ENCODE measurements at places on chromosomes 1 and 21.

DNA sequence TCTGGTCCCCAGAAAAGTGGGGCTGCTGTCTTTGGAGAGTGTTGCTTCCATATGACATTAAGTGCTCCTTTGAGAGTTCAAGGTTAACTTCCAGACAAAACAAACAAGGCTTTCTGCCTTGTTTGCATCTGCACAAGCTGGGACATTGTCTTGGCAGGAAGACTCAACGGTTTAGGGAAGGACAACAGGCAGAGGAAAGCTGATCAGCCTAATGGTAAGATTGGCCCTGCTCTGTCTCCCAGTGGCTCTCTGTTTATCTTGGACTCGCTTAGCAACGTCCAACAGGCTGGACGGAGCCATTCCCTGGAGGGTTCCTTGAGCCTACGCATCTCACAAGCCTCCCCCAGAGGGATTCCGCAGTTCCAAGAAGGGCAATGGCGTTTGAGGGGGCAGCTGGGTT, 62.2 kb upstream of the SLC44A3 start:
- no peak for DNase-seq

DNA sequence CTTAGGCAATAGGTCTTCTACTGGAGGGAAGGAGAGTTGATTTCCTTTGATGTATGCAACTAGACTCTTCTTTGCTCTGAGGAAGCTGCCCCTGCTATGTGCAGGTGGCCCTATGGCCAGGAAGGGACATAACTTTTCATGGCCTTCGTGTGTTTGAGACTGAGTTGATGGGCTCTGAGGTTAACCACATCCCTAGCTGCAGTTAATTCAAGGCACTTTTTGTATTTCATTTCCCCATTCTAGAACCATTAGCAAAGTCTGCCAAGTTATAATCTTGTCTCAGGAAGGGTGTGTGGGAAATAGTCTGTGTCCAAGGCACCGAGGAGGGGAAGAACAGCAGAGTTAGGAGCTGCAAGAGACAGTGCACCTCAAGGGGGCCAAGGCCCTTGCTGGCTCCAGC, 2.5 kb downstream of the FCRL4 start:
- no peak for DNase-seq

DNA sequence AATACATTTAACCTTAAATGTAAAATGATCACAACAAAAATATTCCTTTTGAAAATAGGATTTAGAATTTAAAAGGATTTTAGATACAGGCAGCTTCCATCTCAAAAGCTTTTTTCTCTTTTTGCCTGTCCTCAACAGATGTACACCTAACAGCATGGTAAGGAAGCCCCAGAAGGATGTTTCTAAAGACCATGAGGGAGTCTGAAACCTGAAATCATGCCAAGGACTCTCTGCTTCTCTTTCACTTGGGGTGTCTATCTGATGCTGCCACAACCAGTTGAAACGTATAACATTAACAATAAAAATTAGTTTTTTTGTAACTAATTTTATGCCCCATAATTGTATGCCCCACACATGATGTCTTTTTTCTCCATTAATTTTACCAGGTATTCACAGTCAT, 5.4 kb upstream of the ZNF281 start:
- DNase-seq: no peak

DNA sequence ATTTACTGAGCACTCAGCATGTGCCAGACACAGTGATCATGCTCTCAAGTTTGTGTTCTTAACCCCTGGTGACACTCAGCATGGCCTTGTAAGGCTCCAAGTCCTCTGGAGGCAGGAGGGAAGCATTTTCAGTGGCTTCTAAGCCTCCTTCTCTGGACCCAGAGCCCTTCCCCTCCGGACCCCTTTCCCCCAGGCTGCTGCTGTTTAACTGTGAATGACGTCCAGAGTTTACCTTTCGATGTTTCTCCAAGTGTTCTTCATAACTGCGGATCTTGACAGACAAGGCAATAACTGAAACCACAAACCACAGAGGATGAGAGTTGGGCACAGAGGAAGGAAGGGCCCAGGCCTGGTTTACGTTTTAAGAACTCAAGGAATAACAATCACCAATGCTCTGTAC, 6.5 kb downstream of the MRPS15 start:
- DNase-seq: no peak

DNA sequence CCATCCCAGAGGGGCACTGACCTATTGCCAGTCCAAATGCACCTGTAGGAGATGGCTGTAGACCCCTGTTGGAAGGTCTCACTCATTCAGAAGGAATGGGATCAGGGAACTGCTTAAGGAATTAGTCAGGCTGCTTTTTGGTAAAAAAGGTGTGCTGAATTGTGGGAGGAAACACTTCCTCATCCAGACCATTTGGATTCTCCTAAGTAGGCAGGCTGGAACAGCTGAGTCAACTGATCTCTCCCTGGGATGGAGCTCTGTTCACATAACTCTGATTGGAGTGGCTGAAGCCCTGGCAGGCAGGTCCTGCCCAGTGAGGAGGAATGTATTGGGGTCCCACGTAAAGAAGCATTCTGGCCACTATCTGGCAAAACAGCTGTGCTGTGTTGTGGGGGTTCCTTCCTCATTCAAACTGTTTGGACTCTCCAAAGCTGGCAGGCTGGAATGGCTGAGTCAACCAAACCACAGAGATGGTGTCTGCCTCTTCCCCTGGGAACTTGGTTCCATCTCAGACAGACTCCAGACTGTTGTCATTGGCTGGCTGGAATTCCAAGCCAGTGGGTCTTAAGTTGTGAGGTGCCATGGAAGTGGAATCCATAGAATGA, 70.7 kb upstream of the PDC start:
- no peak for DNase-seq

DNA sequence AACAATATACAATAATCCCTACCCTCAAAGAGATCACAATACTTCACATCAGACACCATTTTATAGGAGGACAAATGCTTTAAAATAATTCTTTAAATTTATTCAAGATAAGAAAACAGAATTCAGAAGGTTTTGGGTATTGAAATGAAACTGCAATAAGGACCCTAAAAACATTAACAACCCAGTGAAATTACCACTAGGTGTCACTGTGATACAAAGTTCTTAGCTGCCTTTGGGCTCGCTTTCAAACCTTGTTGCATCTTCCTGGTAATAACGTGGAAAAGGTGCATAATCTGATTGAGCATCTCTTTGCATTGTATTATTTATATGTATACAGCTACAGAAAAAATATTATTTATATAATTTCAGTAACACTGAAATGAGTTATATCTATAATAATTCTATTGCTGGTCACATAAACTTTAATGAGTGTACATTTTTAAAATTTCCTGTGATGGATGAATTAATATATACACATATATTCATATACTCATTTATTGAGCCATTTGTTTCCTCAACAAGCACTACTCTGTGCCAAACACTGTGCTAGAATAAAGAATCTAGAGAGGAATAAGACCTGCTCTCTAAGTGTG, 185.2 kb downstream of the FAF1 start:
- no peak for DNase-seq

GRCh38 chr1:222739465-222739864, 2.5 kb downstream of the FAM177B start:
- no peak for DNase-seq

DNA sequence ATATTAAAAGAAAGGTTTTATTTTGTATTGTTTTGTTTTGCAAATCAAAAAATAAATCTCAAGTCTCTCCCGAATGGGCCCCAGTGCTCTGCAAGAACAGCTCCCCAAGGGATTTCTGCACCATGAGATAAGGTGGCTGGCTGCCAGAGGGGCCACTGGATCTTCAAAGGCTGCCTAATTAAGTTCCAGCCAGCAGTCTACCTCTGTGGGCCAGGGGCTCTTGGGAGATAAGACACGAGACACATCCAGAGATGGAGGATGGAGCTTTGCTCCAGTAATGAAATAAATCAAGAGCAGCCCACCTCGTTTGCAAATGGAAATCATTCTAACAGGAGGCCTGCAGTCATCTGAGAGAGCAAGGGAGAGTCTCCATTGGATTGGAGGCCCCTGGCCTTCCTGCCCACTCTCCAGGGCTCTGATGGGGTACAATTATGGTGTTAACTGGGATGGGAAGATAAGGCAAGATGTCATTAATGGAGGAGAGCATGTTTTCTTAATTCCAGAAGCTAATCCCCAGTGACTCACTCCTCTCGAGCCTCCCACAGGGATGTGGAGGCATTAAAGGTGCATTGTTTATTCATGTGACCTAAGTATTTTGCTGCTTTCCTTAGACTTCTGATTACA, 155.2 kb upstream of the KAZN start:
- no peak for DNase-seq

DNA sequence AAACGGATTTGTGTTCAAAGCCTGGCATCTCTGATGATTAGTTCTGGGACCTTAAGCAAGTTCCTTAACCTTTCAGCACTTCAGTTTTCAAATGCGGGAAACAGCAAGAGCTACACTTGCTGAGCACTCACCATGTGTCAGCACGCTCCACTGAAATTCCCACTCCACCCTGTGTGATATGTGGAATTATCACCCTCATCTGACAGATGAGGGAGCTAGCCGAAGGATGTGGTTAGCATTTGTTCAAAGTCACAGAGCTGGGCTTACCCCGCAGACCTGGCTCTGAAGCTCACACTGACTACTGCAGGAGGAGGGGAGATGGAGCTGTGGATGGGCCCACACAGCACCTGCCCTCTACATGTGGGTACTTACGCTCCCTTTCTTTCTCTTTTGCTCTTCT, 29.1 kb downstream of the IL12RB2 start:
- no peak for DNase-seq

- no peak for DNase-seq
Observed at GRCh38 chr1:43225168-43225567, 44.6 kb upstream of the TMEM125 start.

- no peak for DNase-seq
Observed at GRCh38 chr1:55322842-55323241, 107.7 kb upstream of the USP24 start.

GRCh38 chr1:192443616-192444015, 126.8 kb downstream of the RGS21 start:
- DNase-seq: no peak

- no peak for DNase-seq
Observed at GRCh38 chr21:34065027-34065426, 8.4 kb upstream of the MRPS6 start.
